ENCODE measurements at places on chromosomes 4 and X.

GRCh38 chr4:140996766-140997165, 136.5 kb downstream of the RNF150 start:
- no peak for DNase-seq

- no peak for DNase-seq
Observed at GRCh38 chr4:153731239-153731638, 28.6 kb downstream of the RNF175 start.

GRCh38 chrX:13770013-13770535, 35.5 kb downstream of the OFD1 start:
- no peak for DNase-seq

DNA sequence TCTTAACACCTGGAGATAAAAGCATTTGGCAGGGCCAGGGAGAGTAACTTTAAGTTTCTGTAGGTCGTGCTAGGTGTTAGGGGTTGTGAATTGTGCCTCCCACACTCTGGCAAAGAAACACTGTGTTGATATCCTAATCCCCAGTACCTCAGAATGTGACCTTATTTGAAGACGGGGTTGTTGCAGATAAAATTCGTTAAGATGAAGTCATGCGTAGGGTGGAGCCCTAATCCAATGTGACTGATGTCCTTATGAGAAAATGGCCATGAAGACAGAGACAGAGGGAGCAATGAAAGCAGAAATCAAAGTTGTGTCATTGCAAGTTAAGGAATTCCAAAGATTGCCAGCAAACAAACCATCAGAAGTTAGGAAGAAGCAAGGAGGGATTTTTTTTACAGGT, 40.5 kb upstream of the BBS12 start:
- no peak for DNase-seq

DNA sequence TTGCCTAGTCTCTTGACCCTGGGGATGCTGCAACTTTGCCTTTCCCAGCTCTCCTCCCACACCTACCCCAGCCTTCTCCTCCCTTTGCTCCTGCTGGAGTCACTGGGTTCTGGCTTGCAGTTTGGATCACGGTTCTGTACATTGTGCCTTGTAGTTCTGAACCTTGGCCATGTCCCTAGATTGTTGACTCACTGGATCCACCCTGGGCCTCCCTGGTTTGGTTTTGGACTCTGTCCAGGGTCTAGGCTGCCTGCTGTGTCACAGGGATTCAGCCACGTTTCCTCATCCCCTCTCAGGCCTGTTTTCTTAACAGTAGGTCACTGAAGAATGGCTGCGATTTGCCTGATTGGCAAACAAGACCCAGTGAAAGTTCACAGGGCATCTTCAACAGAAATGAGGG, 11.5 kb upstream of the GABRE start:
- DNase-seq, result no peak

DNA sequence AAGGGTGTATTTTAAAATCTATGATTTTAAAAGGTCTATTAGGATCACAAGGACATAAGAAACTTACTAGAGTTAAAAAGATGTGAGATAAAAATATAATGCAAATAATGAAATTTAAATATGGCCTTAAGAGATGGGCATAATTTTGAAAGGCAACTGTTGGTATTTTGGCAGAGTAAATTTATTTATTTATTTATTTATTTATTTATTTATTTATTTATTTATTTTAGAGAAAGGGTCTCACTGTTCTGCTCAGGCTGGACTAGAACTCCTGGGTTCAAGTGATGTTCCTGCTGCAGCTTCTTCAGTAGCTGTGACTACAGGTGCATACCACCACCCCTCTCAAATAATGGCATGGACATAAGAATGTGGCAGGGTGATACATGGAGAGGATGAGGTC, 932.1 kb upstream of the LCORL start:
- DNase-seq, result no peak

- no peak for DNase-seq
Observed at GRCh38 chr4:94595880-94596483, 144.2 kb downstream of the PDLIM5 start.

- DNase-seq, result no peak
Observed at GRCh38 chrX:64206556-64207162, 1.2 kb upstream of the AMER1 start.

DNA sequence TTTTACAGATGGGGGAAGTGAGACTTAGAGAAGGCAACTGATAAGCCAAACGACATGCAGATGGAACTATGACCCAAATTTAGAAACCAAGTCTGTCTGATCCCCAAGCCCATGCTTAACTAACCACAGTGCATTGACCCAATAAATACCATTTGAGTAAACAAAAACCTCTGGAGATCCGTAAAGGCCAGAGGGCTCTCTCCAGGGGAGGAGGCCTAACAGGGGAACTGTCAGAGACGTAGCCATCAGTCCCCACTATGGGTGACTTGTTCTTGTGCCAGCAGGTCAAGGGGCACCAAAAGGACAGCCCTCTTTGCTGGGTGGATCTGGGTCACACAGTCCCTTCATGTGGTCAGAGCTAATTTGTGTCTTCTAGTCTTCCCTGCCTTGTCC, 420.2 kb downstream of the BCOR start:
- no peak for DNase-seq

GRCh38 chrX:112841114-112841819, 636 bp upstream of the AMOT start:
- DNase-seq, result peak; percentile 27

GRCh38 chrX:109776986-109777385, 43.9 kb upstream of the ACSL4 start:
- no peak for DNase-seq
